ENCODE measurements at places on chromosomes 2 and 18. TPM values are rescaled to one million over a fixed set of nuclear protein-coding genes. Genes with fewer than 3 reads are reported as not detected.

Gene EMILIN2
- total RNA-seq, result 5.0 TPM

Gene CELF4
- total RNA-seq, result not detected

Gene TRIB2
- total RNA-seq, result 79.6 TPM

Gene CCDC121
- total RNA-seq, result 1.1 TPM

Gene CFAP65
- total RNA-seq, result not detected

Gene IL1RL1
- 0.29 TPM for total RNA-seq

Gene CCL20
- total RNA-seq, result 1.2 TPM

Gene RBKS
- total RNA-seq, result 1.1 TPM

Gene POMC
- total RNA-seq, result 0.59 TPM

Gene KRTCAP3
- total RNA-seq, result under 0.01 TPM

Gene CSRNP3
- 2.7 TPM for total RNA-seq

Gene SP140
- 0.36 TPM for total RNA-seq

Gene RABL2A
- total RNA-seq, result 9.4 TPM
